ENCODE measurements at places on chromosomes 1 and 21.
A peak's percentile ranks its signal among the peaks of the same experiment; 100 is the strongest.

- DNase-seq, result peak; percentile 77
Measured at GRCh38 chr21:43362321-43362791, 64.6 kb downstream of the SIK1 start.

- peak; percentile 50 for DNase-seq
Measured at GRCh38 chr1:93585059-93585966, 96.3 kb downstream of the BCAR3 start.

DNA sequence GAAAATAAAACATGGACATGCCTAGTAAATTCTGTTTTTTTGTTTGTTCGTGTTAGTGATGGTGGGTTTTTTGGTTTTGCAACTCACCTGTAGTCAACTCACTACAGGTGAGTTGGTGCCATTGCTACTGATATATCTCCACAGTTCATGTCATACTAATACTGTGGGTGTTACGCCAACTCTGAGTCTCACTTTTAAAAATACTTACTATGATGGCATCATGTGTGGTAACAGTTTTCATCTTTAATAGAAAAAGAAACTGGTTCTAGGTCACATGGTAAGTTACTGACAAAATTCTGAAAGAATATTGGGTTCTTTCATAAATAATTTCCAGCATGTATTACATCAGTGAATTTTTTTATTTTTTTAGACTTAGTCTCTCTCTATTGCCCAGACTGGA is 38.0 kb downstream of the TSNAX start:
- DNase-seq, result no peak

- no peak for DNase-seq
Measured at GRCh38 chr1:247434005-247434404, 18.0 kb downstream of the NLRP3 start.

- no peak for DNase-seq
Measured at GRCh38 chr1:178682429-178682828, 42.6 kb upstream of the RALGPS2 start.

- DNase-seq, result no peak
Measured at GRCh38 chr1:100213141-100213540, 35.1 kb upstream of the LRRC39 start.

DNA sequence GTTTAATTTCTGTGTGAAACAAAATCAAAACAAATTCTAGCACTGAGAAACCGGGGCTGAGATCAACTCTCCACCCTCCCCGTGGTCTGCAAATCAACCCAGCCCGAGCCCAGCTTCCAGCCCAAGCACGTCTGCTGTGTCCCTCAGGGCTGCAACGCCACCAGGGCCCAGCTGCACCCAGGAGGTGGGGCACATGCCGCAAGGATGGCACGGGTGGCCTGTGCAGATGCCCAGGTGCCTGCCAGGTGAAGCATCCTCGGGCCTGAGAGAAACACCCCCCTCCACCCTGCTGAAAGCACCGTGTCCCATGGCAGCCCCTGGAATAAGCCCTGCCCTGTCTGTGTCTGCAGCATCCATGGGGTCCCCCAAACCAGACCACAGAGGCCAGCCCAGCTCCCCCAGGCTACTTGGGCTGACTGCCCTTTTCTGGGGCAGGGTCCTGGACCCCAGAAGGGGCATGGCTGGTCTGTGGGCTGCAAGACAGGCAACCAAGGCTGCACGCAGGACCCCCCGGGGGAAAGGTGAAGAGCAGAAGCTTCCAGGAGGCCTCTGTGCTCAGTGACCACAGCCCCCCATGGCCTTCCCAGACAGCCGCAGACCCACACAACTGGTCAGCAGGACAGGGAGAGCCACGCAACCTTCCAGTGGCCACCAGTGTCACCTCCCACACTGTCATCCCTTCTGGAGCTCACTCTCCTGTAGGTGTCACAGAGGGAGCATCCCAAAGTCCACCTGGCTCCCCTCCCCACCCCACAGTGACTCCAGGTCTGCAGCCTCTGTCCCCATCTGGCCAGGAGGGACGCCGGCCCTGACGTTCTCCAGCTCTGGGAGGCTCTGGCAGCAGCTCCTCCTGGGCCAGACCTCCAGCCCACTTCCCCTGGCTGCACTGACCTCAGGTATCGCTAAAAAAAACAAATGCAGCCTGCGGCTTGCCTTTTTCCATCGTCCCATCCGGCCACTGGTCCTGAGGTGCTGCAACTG is 7.7 kb downstream of the WNT9A start:
- DNase-seq, result no peak

GRCh38 chr1:23202263-23202749 is 15.0 kb downstream of the HTR1D start:
- peak; percentile 24 for DNase-seq

DNA sequence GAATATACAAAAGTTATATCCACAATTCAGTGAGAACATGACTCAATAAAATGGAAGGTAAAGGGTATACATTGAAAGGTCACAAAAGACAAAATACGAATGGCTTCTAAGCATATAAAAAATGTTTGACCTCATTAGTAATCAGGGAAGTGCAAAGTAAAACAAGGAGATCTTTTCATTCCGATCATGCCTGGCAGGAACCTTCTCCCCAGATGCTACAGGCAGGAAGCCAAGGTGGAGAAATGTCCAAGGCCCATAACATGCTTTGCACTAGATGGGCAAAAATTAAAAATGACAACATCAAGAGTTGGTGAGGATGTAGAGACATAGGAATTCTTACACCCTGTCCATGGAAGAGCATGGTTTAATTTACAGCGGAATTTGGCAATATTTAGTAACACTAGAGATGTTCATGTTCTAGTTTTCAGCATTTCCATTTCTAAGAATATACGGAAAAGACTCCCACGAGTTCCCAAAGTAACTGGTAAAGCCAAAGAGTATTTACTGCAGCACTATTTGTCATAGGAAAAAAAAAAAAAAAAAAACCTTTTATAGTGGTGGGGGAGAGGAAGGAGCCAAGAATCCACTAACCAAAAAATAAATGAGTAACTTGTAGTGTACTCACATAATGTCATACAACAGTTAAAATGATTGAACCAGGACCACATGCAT is 184.5 kb upstream of the KAZN start:
- peak; percentile 81 for DNase-seq

All from fibroblast of lung (primary cell).